Ovary (tissue), 10 donors: ENCODE measurements at places on chromosomes 6 and 20. TPM values are rescaled to one million over a fixed set of nuclear protein-coding genes. Genes with fewer than 3 reads are reported as not detected.

GRCh38 chr6:15025446-15025845 lies 220.4 kb upstream of the JARID2 start:
- H3K4me3 ChIP-seq, result no peak overlapping the region
- H3K27ac ChIP-seq, result no peak overlapping the region
- no peaks in the 10 kb centered on the region for H3K4me1 ChIP-seq
- no peaks in the 10 kb centered on the region for H3K36me3 ChIP-seq
- H3K27me3 ChIP-seq, result no peaks in the 10 kb centered on the region

Gene SPATA2
- 4.3 TPM for total RNA-seq

DNA sequence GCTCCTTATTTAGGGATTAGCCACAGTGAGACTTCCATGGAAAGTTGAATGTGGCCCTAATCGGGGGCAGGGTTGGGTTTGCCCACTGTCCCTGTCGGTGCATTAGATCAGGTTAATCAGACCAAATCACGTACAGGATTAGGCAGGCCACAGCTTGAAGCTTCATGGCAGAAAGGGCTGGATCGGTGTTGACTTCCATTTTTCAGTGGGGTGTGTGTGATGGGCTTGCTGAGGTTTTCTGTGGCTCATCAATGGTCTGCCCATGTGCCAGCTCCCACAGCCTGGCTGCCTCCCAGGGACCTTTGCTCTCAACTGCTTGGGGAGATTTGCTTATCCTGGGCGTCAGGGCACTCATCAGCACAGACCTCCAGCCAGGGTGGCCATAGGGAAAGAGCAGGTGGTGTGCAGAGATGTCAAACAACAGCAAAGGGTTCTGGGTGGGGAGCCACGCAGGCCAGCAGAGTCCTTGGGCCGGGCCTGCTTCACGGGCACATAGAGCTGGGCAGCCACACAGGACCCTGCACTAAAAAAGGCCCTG lies 130.7 kb downstream of the TFAP2C start:
- no peaks in the 10 kb centered on the region for H3K36me3 ChIP-seq
- DNase-seq, result no peak
- H3K27me3 ChIP-seq, result no peaks in the 10 kb centered on the region
- no peak overlapping the region for H3K27ac ChIP-seq
- no peak overlapping the region for H3K4me3 ChIP-seq

DNA sequence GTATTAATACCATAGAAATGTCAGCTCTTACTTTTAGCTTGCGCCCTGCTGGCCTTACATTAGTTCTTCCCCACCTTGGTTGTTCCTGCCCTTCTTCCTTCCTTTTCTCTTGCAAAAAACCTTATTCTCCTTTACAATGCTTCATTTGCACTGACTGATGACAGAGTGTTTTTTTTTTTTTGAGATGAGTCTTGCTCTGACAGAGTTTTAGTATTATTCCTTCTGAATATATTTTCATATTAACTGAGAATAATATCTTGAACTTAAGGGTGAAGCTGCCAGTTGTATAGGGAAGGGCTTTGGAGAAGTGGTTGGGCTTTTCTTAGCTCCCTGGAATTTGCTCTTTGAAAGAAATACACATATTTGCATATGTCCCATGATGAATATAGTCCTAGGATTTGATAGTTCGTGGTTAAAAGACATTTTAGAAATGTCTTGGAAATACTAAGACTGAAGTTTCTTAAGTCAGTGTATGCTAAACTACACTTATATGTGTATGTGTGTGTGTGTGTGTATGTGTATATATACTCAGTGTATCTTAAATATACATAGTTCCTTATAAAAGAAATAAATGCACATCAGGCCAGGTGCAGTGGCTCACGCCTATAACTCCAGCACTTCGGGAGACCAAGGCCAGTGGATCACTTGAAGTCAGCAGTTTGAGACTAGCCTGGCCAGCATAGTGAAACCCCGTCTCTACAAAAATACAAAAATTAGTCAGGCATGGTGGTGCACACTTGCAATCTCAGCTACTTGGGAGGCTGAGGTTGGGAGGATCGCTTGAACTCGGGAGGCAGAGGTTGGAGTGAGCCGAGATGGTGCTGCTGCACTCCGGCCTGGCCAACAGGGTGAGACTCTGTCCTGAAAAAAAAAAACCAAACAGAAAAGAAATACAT lies 216.1 kb upstream of the MYLIP start:
- no peaks in the 10 kb centered on the region for H3K36me3 ChIP-seq
- no peak overlapping the region for H3K4me3 ChIP-seq
- H3K27me3 ChIP-seq, result no peaks in the 10 kb centered on the region

DNA sequence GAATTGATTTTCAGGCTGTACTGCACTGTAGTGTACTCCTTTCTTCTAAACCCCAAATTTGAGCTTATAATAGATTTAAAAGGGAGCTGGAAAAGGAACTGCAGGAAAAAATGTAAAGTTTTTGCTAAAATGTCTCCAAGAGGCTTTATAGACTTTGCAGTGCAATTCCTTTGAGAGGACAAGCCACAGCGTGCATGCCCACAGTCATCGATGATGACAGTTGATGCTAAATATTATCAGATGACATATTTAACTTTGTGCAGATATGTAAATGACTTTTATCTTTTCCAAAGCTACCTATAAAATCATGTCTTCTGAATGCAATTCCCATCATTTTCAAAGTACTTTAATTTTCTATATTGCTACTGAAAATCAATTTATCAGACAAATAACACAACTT lies 24.3 kb upstream of the HDGFL1 start:
- H3K4me3 ChIP-seq, result no peak overlapping the region
- H3K36me3 ChIP-seq, result no peaks in the 10 kb centered on the region
- no peak for DNase-seq
- H3K4me1 ChIP-seq, result no peaks in the 10 kb centered on the region
- no peak overlapping the region for H3K27ac ChIP-seq
- H3K27me3 ChIP-seq, result no peaks in the 10 kb centered on the region

DNA sequence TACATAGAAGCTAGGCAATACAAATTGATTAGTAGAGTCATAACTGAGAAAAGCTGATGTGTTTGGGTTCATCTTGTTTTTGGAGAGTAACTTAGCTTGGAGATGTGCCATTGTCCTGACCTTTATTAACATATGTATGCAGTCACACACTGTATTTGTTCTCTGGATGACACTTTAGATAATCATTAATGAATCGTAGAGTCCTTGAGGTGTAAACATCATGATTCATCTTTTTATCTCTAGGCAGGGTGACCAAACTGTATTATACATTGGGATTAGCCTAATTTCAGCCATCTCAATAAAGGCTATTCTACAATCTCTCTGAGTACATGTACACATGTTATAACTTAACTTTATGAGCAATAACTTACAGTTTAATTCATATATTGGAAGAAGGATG lies 3.6 kb upstream of the MTCL3 start:
- H3K4me3 ChIP-seq, result no peak overlapping the region
- H3K27me3 ChIP-seq, result no peaks in the 10 kb centered on the region
- H3K27ac ChIP-seq, result no peak overlapping the region

Gene REM1
- total RNA-seq, result 1.1 TPM

Gene PGC
- not detected for total RNA-seq

Gene SLC26A8
- not detected for total RNA-seq

- no peak overlapping the region for H3K4me3 ChIP-seq
- H3K36me3 ChIP-seq, result no peaks in the 10 kb centered on the region
- H3K4me1 ChIP-seq, result peaks cover 3% of the 10 kb centered on the region
- no peaks in the 10 kb centered on the region for H3K27me3 ChIP-seq
Observed at GRCh38 chr20:45402946-45403345, 5.1 kb upstream of the DBNDD2 start.

Gene BHLHE23
- total RNA-seq, result not detected

Gene PI3
- not detected for total RNA-seq

Gene HECA
- total RNA-seq, result 19.9 TPM

DNA sequence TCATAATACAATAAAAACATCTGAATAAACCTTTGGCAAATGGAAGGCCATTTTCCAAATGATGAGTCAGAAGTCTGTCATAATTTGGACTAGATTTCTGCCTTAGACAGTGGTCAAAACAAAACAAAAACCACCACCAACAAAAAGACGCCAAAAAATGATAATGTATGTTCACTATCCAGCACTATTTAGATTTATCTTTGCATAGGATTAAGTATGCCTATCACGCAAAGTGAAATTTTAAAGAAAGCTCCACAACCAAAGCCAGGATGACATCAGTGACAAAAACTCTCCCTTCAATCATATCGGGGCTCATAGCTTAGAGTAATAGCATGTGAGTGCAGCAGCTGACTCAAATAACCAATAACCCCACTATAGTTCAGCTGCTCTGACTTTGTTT lies 201.9 kb downstream of the MOXD1 start:
- no peak for DNase-seq
- no peak overlapping the region for H3K4me3 ChIP-seq
- no peak overlapping the region for H3K27ac ChIP-seq
- no peaks in the 10 kb centered on the region for H3K27me3 ChIP-seq
- H3K4me1 ChIP-seq, result no peaks in the 10 kb centered on the region
- H3K36me3 ChIP-seq, result no peaks in the 10 kb centered on the region

- no peak overlapping the region for H3K4me3 ChIP-seq
- DNase-seq, result no peak
- H3K36me3 ChIP-seq, result no peaks in the 10 kb centered on the region
- H3K4me1 ChIP-seq, result peaks cover 2% of the 10 kb centered on the region
Observed at GRCh38 chr6:680251-680650, 12.7 kb downstream of the EXOC2 start.

GRCh38 chr6:104253236-104253635 lies 606.5 kb downstream of the HACE1 start:
- H3K4me1 ChIP-seq, result no peaks in the 10 kb centered on the region
- DNase-seq, result no peak
- H3K27ac ChIP-seq, result no peak overlapping the region
- no peaks in the 10 kb centered on the region for H3K27me3 ChIP-seq
- H3K36me3 ChIP-seq, result no peaks in the 10 kb centered on the region

GRCh38 chr20:21033817-21034216 lies 72.3 kb downstream of the LINC00237 start:
- H3K27ac ChIP-seq, result no peak overlapping the region
- H3K4me3 ChIP-seq, result no peak overlapping the region
- H3K27me3 ChIP-seq, result no peaks in the 10 kb centered on the region
- no peak for DNase-seq

- no peaks in the 10 kb centered on the region for H3K36me3 ChIP-seq
- no peaks in the 10 kb centered on the region for H3K27me3 ChIP-seq
- no peaks in the 10 kb centered on the region for H3K4me1 ChIP-seq
- H3K27ac ChIP-seq, result no peak overlapping the region
- H3K4me3 ChIP-seq, result no peak overlapping the region
Observed at GRCh38 chr6:36505744-36506534, 41.3 kb downstream of the STK38 start.

DNA sequence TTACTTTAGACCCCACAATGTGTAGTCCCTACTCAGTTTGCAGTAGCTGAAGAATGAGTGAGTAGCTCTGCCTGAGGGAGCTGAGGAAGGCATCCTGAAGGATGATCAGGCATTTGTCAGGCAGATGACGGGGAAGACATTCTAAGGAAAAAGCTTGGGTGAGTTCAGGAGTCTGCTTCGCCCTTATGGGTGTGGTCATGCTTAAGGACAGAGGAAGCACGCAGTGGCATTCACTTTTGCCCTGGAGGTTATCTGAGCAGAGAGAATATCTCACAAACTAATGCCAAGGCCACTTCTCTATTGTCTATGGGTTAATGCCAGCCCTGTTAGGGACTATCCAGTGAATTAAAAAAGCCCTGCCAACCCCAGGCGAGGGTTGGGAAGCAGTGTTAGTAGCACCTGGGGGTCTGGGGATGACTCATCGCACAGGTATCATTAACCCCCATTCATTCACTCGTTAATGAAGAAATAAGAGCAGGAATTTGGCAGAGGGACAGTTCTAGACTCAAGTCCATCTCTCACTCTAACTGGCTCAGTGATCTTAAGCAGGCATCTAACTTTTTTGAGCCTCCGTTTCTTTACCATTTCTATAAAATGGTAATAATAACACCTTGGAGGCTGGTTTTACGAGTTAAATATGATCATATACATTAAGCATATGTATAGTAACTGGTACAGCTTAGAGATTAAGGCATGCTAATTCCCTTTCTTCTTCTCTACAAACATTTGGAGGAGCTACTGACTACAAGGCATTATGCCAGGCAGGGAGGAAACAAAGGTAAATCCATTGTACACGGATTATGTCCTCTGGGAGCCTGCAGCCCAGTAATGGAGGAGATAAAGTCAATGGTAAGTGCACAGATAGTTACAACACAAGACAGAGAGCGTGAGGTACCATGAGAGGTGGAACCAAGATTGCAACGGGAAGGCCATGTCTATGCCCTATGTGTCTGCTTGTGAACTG lies 93.2 kb upstream of the AKIRIN2 start:
- DNase-seq, result no peak
- H3K4me3 ChIP-seq, result no peak overlapping the region
- H3K4me1 ChIP-seq, result no peaks in the 10 kb centered on the region
- no peaks in the 10 kb centered on the region for H3K27me3 ChIP-seq
- no peak overlapping the region for H3K27ac ChIP-seq

Gene RNF39
- 1.1 TPM for total RNA-seq

- no peak overlapping the region for H3K27ac ChIP-seq
- no peak overlapping the region for H3K4me3 ChIP-seq
- no peaks in the 10 kb centered on the region for H3K4me1 ChIP-seq
- no peak for DNase-seq
- no peaks in the 10 kb centered on the region for H3K36me3 ChIP-seq
Observed at GRCh38 chr6:109513571-109514071, 30.6 kb upstream of the ZBTB24 start.

GRCh38 chr6:89475634-89476033 lies 42.7 kb downstream of the ANKRD6 start:
- no peak overlapping the region for H3K27ac ChIP-seq
- no peak for DNase-seq
